ENCODE measurements at places on chromosomes 13 and 19.

GRCh38 chr13:100491164-100491842 lies 97.3 kb downstream of the GGACT start:
- peak; percentile 60 for DNase-seq

DNA sequence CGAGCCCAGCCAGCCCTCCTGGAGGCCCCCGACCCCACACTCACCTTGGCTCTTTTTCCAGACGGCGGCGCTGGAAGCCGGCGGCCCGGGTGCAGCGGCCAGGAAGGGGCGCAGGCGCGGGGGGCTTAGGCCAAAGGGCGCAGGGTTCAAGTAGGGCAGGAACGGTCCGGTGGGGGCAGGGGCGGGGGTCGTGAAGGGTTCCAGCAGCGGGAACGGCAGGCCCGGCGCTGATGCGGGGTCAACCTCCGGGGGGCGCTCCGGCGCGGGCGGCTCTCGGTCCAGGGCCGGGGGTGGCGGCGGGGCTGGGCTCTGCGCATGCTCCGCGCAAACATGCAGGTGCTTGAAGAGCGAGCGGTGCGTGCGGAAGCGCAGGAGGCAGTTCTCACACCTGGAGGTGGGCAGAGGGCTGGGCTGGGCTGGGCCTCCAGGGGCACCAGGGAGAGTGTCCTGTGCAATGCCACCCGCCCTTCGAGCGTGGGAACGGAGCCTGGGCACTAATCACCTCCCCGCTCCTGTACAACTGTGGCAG lies 2.3 kb downstream of the ZNF414 start:
- no peak for DNase-seq

GRCh38 chr19:28999724-29000433 lies 213.1 kb downstream of the UQCRFS1 start:
- no peak for DNase-seq

DNA sequence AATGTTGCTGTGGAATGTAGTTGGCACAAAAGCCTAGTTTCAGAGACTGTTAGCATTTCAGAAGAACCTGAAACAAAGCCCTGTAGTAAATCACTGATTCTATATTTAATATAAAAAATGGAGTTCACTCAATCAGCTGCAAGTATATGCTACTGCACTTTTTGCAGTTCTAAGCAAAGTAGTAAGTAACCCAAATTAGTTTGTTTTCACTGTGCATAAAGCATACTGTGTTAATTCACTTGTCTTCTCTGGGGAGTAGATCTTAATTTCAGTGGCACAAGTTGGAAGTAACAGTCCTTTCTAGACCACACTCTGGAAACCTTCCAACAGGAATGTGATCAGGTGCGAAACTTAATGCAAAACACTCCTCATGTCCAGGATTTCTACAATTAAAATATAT lies 139.3 kb downstream of the DACH1 start:
- DNase-seq, result peak; percentile 68

- no peak for DNase-seq
These were observed 114.3 kb downstream of the SIPA1L3 start for GRCh38 chr19:38021352-38021751.

DNA sequence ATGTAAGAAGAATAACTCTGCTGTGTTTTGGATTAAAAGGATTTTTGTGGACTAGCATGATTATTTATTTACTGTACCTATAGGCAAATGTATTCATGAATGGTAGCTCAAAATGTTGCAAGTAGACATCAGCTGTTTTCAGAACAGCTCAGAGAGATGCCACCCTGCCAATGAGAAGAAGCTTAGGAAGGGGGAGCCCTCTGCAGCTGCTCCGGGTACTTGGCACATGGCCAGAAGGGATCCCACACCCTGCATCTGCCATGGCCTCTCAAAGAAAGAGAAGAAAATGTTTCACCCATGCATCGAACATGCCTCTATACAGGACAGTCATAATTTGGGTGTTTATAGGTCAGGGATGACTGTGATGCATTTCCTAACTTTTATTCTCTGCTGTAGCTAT lies 30.5 kb upstream of the MBNL2 start:
- DNase-seq, result peak; percentile 63

DNA sequence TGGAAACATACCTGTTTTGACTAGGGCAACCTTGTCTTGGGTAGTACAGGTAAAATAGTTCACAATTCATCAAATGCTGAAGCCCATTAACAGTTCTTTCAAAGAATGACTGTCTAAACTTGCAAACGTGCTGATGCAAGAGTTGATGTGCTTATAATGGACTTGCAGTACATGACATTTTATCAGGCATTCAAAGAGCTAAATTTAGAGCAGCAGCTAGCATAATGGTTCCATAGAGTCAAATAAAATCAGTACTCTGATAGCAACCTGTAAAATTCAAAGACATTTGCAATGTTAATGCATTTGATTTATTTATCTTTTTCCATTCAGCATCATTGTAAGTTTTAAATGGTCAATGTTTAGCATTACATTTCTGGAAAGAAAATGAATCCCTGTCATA lies 979.7 kb upstream of the SLC10A2 start:
- DNase-seq, result no peak
